Naive thymus-derived CD4-positive, alpha-beta T cell (primary cell): ENCODE measurements at places on chromosomes 1 and 21. TPM values are rescaled to one million over a fixed set of nuclear protein-coding genes. Genes with fewer than 3 reads are reported as not detected.

F5 gene
- 3.7 TPM for total RNA-seq

ECM1 gene
- total RNA-seq, result 1.2 and 1.4 TPM in 2 replicates

AGMAT gene
- 6.4 TPM for total RNA-seq

SLC25A34 gene
- 1.5 TPM for total RNA-seq

CRTC2 gene
- total RNA-seq, result 86.1 and 107 TPM in 2 replicates

HMGCS2 gene
- total RNA-seq, result not detected

PTAFR gene
- total RNA-seq, result 0.31 TPM in 2 replicates

KCNE2 gene
- not detected for total RNA-seq

PADI1 gene
- not detected for total RNA-seq

OR14K1 gene
- total RNA-seq, result not detected

MYOM3 gene
- total RNA-seq, result not detected

CLCN6 gene
- total RNA-seq, result 17.4 TPM

MYBPHL gene
- total RNA-seq, result not detected

ZMYND12 gene
- 1.2 TPM for total RNA-seq

TAF12 gene
- 19.3 TPM for total RNA-seq

ARTN gene
- 2.2 TPM for total RNA-seq

SF3B4 gene
- 39.0 TPM for total RNA-seq

MFAP2 gene
- not detected for total RNA-seq

RNU1-4 gene
- 3,877 TPM for total RNA-seq

ANKRD45 gene
- not detected for total RNA-seq

HUNK gene
- total RNA-seq, result 0.54 TPM

HHAT gene
- total RNA-seq, result 1.1 and 1.8 TPM in 2 replicates

AADACL3 gene
- total RNA-seq, result not detected

COL24A1 gene
- 0.40 TPM for total RNA-seq

SLC44A5 gene
- total RNA-seq, result not detected

SHISAL2A gene
- total RNA-seq, result 12.0 and 12.3 TPM in 2 replicates

NUF2 gene
- 1.3 TPM for total RNA-seq

BACE2 gene
- not detected for total RNA-seq

HSD3B1 gene
- total RNA-seq, result not detected

URB1 gene
- 20.6 and 21.0 TPM in 2 replicates for total RNA-seq

SV2A gene
- 3.1 TPM for total RNA-seq

TTC34 gene
- 1.6 TPM for total RNA-seq

SLFNL1 gene
- 0.20 and 0.29 TPM in 2 replicates for total RNA-seq

KCNJ9 gene
- total RNA-seq, result not detected

PTGFR gene
- not detected for total RNA-seq

LEPROT gene
- total RNA-seq, result 26.1 TPM

ZBTB8A gene
- not detected for total RNA-seq

TMPRSS15 gene
- total RNA-seq, result not detected

FLG2 gene
- not detected for total RNA-seq

HENMT1 gene
- 17.3 and 17.4 TPM in 2 replicates for total RNA-seq

PLA2G2C gene
- not detected for total RNA-seq

OR2L13 gene
- not detected in 2 replicates for total RNA-seq

CHI3L2 gene
- 18.8 and 19.1 TPM in 2 replicates for total RNA-seq

SNIP1 gene
- total RNA-seq, result 36.7 TPM

DYNLT5 gene
- total RNA-seq, result 0.46 TPM
